ENCODE measurements at places on chromosomes 16 and 17. TPM values are rescaled to one million over a fixed set of nuclear protein-coding genes. Genes with fewer than 3 reads are reported as not detected.

- no peak overlapping the region for H3K4me3 ChIP-seq
- no peak for DNase-seq
- no peaks in the 10 kb centered on the region for H3K36me3 ChIP-seq
- no peak overlapping the region for H3K27ac ChIP-seq
These were observed 20.1 kb upstream of the CCL5 start for GRCh38 chr17:35900280-35900679.

DNA sequence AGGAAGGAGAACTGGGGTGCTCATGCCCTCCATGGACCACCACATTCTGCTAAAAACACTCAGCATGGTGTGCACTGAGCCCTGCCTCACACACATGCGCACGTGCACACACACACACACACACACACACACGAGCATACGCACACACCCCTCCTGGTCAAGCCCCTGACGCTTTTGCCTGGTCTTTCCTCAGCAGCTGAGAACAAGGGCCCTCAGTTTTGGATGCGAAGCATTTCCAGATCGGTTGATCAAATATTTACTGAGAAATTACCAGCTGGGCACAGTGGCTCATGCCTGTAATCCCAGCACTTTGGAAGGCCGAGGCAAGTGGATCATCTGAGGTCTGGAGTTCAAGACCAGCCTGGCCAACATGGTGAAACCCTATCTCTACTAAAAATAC is 20.1 kb upstream of the RAI1 start:
- no peak for DNase-seq
- no peaks in the 10 kb centered on the region for H3K27me3 ChIP-seq
- no peak overlapping the region for H3K27ac ChIP-seq

GRCh38 chr16:89117227-89117974 is 23.7 kb downstream of the ACSF3 start:
- H3K4me1 ChIP-seq: peaks cover 3% of the 10 kb centered on the region
- no peak overlapping the region for H3K4me3 ChIP-seq
- no peaks in the 10 kb centered on the region for H3K27me3 ChIP-seq
- H3K27ac ChIP-seq: no peak overlapping the region
- DNase-seq: peak; percentile 5
- H3K36me3 ChIP-seq: peaks cover 78% of the 10 kb centered on the region

GRCh38 chr16:73053364-73054124 is 5.6 kb upstream of the ZFHX3 start:
- no peaks in the 10 kb centered on the region for H3K36me3 ChIP-seq
- no peak for DNase-seq
- no peaks in the 10 kb centered on the region for H3K27me3 ChIP-seq
- H3K27ac ChIP-seq: peak overlapping the region; percentile 97

EIF1 gene
- total RNA-seq: 1,125 TPM

PLLP gene
- 5.2 TPM for total RNA-seq

PPP1R27 gene
- 0.25 TPM for total RNA-seq

All from left ventricle myocardium inferior (tissue), 1 donor.